ENCODE measurements at places on chromosomes 6 and 20. TPM values are rescaled to one million over a fixed set of nuclear protein-coding genes. Genes with fewer than 3 reads are reported as not detected.

OR2J3 gene
- total RNA-seq: 0.11 TPM

APOBEC2 gene
- total RNA-seq: 1.1 TPM

KCNK15 gene
- total RNA-seq: 0.55 TPM

SEL1L2 gene
- not detected for total RNA-seq

PCSK2 gene
- 19.6 TPM for total RNA-seq

MCCD1 gene
- not detected for total RNA-seq

VSX1 gene
- total RNA-seq: 0.59 TPM

RPRD1B gene
- 29.5 TPM for total RNA-seq

RHAG gene
- total RNA-seq: 2.4 TPM

DNA sequence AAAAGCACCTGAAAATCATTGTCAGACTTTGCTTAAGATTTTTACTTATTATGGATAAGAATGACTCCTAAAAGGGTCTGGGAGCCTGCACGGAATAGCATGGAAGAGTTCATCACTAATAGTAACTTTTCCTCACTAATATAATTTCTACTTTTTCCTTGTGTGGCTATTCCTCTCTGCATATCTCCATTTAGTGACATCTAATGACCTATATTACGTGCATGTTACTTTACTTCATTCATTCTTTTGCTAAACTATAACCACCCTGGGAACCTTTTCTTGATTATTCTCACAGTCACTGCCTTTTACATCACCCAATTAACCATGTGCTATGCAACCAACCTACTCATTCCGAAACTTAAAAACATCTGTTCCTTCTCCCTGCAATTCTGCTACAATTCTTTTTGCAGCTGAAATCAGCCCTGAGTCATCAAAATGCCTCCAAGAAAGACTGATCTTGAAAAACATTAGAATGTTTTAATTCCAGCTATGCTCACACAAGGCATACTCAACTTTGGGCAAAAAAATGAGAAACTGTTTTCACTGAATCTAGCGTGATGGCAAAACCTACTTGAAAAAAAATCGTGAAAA lies 313.3 kb downstream of the RNGTT start:
- peak; percentile 79 for DNase-seq

DNA sequence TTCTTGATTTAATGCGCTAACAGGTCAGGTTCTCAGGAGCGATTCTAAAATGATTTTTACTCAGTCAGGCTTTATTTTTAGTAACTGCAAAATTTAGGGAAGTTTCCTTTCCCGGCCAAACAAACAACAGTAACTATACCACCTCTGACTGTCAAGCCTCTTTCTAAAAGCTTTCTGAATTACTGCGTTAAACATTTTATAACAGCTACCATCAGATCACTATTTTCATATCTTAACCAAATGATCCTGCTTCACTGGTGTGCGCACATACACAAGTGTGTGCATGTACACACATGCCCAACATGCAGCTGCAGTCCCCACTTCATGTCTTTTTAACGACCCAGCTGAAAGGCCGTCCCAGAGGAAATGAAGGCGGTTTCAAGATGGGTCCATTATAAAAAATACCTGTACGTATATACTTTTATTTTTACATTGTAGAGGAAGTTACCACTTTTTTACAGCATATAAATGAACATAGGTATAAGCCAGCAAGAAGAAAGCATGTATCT lies 25.0 kb downstream of the TMEM242 start:
- DNase-seq: no peak

DNA sequence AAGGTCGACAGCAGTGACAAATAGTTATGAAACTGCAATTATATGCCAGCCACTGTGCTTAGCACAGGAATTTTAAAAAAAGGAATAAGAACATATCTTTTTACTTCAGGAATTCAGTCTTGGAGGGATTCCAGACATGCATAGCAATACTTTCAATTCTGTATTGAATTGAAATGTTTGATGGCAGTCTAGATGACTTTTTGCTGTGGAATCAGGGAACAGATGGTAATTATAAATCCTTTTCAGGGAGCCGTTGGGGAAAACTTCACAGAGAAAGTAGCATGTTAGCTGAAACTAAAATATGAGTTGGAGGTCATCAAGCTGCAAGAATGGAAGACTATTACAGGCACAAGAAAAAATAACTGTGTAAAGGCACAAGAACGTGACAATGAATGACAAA lies 74.8 kb downstream of the IMPG1 start:
- DNase-seq: peak; percentile 49

DNA sequence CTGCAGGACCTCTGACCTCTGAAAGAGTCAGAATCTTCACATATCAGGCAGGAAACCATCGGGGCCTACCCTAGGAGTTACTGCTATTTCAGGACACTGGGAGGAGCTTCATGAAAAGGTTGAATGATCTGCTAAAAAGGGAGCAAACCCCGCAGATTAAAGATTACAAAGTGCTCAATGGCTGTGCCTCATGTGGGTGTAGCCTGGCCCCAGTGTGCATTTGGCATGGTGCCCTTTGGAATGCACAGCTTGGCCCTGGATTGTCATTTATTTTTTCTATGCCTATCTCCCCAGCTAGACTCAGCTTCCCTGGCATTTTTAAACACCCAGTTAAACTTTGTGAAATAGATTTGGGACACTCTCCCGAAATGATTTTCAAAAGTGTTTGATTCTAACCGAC lies 368.5 kb upstream of the SPTLC3 start:
- no peak for DNase-seq

DNA sequence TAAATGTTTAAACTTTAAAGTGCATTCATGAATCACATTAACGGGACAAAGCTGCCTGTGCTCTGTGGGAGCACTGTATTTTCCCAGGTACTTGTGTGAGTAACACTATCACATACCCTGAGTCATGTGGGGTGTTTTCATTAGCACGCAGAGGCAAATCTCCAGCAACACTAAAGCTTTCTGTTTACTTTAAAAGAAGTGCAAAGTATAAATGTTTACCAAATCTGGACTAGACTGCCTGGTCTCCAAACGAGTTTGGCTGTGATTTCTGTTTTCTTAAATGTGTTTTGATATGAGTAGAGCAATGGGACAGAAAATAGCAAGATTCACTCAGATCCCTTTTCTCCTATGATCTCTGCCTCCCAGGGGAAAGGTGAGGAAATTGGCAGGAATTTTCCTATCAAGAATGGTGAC lies 28.8 kb upstream of the RIPPLY2 start:
- no peak for DNase-seq

- no peak for DNase-seq
Measured at GRCh38 chr20:23266530-23267398, 83.8 kb upstream of the NXT1 start.

- DNase-seq: no peak
Measured at GRCh38 chr20:1334761-1335160, 5.8 kb upstream of the SDCBP2 start.

- no peak for DNase-seq
Measured at GRCh38 chr20:23367770-23368169, 5.8 kb downstream of the GZF1 start.

DNA sequence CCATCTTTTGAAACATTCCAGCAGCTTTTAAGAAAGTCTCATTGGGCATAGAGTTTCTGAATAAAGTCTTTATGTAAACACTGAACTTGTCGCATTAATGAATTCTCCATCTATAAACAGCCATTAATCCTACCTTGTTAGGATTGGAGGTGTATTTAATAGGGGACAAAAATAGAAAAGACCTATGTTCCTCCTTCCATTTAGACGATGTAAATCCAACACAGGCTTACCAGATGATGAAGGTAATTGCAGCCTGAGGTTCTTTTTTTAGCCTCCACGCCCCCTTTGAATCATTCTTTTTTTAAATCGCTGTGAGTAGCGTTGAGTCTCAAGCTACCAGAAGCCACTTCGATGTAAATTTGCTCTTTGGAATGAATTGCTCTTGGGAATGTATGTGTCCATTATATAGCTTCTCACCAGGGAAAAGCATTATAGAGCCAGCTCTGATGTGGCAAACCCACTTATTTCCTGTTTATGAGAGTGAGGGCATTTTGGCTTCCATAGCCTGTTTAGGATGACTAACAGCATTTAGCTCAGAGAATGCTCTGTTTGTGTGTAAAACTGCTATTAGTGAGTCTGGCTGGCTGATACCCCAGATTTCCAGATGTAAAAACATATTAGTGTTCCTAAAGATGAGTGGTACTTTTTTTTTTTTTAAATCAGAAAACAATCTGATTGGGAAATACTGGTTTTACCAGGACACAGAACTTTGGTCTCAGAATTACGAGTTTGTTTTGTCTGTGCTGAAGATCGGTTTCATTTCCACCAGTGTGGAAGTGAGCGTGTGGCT lies 74.9 kb upstream of the CLDN20 start:
- peak; percentile 64 for DNase-seq

DNA sequence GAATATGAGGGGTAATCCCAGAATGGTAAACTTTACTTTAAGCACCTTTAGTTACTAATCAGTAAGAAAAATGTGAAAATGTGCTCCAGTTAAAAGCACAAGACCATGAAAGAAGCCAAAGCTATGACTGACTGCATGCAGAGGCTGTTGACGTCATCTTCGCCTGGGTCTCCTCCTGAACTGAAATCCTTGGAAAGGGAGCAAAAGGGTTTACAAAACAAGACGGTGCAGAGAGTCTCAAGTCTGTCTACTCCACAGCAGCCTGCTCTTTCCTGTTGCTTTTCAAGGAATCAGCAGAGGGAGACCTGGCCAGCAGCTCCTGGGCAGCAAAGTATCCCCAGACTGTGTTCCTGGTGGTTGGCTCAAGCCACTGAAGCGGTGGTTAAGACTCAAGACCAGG lies 10.2 kb downstream of the FKBP1A start:
- no peak for DNase-seq

DNA sequence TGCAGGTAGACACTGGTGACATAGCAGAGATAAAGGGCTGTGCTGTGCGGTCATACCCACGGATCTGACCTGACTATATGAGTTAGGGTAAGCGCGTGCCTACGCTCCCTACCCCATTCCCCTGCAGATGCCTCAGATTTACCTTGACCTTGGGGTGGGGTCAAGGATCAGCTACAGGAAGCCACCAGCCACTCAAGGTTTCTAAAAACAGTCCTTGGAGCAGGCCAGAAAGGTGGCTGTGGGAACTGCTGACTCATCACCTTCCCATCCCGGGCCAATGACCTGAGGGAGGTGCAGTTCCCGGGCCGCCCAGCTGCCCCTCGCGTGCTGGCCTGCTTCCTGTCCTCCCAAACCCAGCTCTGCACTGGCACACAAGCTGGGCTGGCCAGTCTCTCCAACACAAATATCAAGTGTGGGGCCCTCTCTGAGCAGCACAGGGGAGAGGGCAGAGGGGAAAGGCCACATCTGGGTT lies 23.0 kb downstream of the KCNK5 start:
- no peak for DNase-seq

- no peak for DNase-seq
Measured at GRCh38 chr6:142938510-142938909, 6.5 kb downstream of the HIVEP2 start.

DNA sequence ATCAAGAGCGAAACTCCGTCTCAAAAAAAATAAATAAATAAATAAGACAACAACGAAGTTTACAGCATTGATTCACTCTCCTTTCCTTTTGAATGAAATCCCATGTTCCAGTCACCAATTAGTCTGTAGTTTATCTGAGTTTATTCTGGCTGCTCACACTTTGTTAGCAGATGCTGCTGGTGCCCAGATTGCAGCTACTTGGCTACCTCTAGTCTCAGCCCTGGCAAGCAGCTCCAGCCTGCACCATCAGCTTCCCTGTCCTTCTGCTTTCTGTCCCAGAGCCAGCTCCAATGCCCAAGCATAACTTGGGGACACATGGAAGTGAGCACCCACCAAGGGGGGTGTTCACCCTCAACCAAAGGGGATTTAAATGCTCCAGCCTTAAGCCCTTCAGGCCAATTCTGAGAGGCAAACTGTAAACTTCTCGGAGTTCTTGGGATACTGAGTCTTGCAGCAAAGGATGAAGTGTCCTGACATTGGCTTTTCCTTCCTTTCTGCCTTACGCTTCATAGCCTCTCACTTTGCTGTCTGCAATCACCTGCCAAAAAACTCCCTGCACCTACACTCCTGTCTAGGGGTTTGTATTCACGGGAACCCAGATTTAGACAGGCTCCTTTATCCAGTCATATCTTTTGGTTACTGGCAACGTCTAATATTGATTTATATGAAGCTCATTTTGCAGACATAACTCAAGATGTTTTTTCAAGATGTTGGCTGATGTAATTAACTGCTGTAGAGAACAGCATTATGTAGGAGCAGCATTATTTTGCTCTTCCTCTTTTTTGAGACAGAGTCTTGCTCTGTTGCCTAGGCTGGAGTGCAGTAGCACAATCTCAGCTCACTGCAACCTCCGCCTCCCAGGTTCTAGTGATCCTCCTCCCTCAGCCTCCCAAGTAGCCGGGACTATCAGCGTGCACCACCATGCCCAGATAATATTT lies 9.8 kb upstream of the TASP1 start:
- no peak for DNase-seq

GRCh38 chr6:93293872-93294271 lies 125.5 kb downstream of the EPHA7 start:
- DNase-seq: no peak

DNA sequence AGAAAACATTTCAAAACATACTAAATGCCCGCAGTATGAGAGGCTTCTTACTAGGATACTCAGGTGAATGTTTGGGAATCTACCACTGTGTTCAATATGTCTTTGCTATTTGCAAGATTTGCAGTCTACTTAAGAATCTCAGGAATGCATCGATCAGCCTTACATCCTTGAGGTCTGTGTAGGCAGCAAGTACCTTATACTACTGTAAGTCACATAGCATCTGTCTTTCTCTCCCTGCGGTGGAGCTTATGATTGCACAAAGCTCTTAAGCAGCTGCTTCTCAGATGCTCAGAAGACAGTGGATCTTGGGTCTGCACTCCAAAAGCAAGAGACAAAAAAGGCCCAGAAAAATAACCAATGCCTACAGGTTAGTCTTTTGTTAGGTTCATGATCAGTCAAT lies 21.4 kb downstream of the PCSK2 start:
- no peak for DNase-seq

DNA sequence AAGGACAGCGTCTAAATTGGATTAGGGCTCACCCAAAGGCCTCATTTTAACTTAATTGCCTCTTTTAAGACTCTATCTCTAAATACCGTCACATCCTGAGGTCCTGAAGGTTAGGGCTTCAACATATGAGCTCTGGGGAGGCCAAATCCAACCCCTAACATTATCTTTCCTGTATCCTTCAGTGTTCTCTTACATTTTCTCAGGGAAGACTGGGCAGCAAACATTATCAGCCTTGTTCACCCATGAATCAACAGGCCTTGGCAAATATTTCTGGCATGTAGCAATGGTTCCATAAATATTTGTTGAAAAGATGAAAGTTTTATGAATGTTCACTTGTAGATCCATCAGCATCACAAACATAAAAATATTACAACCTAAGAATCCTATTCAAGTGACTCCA lies 24.6 kb upstream of the FOXF2 start:
- DNase-seq: no peak

DNA sequence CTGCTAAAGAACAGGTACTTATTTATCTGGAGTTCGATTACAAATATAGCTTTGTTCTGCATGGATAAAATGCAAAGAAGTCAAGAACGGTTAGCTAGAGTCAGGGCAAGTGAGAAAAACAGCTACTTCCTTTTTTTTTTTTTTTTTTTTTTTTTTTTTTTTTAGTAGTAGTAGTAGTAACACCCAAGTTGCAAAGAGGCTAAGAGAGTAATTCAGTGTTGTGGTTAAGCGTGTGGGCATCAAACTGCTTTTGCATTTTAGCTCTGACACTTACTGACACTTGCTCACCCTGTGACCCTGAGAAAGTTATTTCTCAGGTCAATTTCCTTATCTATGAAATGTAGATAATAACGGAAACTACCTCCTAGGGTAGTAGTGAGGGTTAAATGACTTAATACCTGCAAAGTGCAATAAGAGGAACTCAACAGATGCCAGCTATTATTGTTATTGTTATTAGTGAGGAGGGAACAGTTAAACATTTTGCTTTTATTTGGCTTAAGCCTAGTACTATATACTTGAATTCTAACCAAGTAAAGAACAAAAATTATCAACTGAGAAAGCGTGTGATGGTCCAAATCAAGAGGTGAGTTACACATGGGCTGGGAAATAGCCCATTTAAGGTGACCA lies 86.7 kb upstream of the BACH2 start:
- peak; percentile 52 for DNase-seq

Data from spinal cord (tissue), 10 donors.